Cortex of kidney (tissue), 1 donor: ENCODE measurements at places on chromosomes 16 and 17.

DNA sequence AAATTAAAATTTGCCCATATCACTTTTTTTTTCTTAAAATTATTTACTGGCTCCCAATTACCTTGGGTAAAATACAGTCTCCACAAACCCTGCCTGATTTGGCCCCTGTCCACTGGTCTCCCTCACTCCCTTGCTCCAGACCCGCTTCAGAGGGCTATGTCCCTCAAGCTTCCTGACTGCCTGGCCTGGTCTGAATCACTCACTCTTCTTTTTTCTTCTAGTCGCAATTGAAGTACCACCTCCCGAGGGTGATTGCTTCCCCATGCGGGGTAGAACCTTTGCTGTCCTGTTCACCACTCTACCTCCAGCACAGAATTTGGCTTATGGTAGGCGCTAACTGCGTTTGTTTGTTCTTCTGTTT lies 598 bp upstream of the PGAP3 start:
- no peak for DNase-seq

- no peak for DNase-seq
Observed at GRCh38 chr17:38728290-38728831, 1.8 kb upstream of the CISD3 start.

DNA sequence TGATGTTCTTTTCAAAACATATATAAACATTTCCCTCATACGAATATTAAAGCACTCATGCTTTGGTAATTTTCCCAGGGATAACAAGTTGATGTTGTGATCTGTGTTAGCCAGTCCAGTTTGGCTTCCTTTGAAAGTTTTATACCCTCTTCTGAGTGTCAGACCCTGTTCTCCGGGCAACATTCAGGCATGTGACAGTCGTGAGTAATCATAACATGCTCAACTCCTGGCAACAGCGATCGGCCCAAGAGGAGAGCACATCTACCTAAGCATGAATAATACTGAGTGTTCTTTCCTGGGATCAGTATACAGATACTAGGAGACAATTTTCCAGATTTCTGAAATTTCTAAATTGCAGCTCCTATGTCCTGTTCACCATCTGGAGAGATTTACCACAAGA lies 1086.4 kb downstream of the CDH8 start:
- DNase-seq = no peak

DNA sequence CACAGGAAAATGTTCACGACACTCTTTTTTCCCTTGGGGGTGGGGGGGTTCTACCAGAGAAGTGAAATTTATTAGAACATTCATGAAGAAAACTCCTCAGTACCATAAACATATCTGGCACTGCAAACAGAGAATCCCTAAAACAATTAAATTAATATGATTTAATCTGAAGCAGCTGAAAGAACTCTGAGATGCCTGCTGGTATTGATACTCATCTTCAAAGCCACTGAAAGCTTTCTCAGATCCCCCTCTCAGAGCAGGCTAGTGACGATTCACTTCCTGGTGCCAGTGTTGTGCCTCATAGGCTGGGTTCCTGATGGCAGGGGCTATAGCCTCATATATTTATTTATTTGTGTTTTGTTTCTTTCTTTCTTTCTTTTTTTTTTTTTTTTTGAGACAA lies 52.7 kb downstream of the MYH10 start:
- DNase-seq = no peak

DNA sequence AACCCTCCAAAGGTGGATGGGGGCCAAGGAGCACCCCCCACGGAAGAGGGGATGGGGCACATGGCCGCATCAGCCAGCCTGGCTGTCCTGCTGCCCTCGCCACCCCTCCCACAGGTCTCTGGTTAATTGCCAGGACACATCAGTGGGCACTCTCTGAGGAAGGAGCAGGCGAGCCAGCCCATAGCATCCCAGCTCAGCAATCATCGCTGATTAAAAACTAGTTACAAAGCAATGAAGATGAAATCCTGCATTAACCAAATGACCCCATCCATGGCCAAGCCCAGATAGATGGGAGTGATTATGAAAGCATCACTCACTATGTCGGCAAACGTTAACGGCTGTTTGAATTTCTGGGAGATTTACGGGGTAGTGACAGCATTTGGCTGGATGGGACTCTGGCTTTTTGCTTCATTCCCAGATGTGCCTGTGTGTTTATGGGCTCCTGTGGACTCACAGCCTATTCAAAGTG lies 45.3 kb downstream of the CCDC182 start:
- no peak for DNase-seq
